SW 1271 (cell line): ENCODE measurements at places on chromosomes 2 and 18.

DNA sequence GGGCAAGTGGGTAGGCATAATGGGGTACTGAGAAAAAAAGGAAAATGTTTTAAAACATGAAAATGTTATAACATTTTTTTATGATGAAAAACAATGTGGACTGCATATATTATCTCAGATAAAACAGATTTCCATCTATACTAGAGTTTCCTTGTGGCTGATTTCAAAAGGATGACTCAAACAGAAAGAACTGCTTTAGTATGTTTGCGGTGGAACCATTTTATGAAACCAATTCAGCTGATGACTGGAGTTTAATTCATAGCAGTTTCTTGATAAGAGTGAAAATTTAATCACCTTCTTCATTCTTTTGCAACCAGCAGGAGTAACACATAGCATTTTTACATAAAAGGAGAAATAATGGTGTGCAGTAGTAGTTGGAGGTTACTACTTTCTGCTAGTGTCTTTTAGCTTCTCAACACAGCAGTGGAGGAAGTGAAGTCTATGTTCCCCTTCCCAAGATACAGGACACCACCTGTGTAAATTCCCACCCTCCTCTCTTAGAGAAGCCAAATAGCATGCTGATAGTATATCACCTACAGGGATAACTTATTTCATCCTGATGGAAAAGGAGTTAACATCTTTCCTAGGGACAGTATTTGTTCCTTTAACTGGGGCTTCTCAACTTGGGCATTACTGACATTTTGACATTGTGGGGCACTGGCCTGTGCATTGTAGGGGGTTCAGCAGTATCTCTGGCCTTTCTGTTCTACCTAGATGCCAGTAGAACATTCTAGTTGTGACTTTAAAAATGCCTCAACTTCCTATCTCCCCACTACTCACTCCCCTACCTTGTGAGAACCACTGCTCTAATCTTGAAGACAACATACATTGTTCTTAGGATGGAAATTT lies 29.9 kb downstream of the PELI1 start:
- DNase-seq: no peak

GRCh38 chr2:73177645-73178255 lies 24.6 kb upstream of the NOTO start:
- no peak for DNase-seq

GRCh38 chr2:107712857-107713256 lies 113.8 kb upstream of the RGPD4 start:
- no peak for DNase-seq

GRCh38 chr18:53644799-53645471 lies 579.5 kb downstream of the MBD2 start:
- DNase-seq: no peak

- no peak for DNase-seq
Observed at GRCh38 chr2:121061633-121062032, 223.4 kb downstream of the TFCP2L1 start.
